NCI-H2171 treated with DMSO at 0.1 percent for 48 hours (cell line): ENCODE measurements at places on chromosomes 3 and 15.
A peak's percentile ranks its signal among the peaks of the same experiment; 100 is the strongest.

- peak; percentile 22 for DNase-seq
These were observed 68.1 kb downstream of the SLC6A1 start for GRCh38 chr3:11060500-11061251.

DNA sequence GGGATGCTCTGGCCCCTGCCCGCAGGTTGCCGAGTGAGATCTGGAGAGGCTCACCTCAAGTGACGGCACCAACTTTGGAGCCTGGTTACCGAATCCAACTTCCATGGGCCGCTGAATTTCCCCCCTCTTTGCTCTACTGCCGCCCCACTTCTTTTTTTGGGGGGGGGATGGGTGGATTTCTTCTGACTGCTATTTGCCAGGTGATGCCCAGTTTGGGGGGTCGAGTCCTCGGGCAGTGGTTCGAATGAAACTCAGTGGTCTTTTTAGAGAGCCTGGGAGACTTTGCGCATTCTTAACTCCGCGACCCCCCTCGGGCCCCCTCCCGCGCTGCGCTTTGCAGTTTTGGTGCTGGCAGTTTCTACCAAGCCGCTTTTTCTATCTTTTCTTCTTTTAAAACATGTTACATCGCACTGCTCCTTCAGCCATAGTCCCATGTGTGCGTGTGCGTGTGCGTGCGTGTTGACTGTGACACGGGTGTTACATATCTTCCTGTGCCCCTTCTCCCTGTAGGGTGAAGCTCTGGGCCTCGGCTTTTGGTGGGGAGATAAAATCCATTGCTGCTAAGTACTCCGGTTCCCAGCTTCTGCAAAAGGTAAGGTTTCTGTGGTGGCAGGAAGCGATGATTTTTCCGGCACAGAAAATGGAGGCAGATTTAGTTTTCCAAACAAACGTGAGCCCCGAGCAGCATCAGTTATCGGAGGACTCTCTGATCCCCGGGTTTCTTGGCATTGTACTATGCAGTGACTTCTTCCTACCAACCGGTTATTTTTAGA, 837 bp downstream of the CACNA2D3 start:
- DNase-seq = no peak

DNA sequence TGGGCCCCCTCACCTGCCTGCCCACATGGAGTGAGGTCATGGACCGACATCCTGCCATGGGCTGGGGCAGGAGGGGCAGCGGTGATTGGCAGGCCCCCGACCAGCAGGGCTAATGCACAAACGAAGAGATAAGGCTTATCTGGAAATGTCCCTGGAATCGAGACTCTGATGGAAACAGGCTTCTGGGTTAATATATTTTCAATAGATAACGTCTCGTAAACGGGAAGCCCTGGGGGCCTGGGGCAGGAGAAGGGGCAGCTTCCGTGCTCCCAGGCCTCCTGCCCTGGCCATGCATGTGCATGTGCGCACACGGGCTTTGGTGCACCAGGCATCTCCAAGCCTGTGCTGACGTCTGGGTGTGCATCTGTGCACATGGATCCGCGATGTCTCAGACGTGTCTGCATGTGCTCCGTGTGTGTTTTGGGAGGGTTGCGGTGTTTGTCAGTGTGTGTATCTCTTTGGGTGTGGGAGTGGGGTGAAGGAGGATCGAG, 55.1 kb downstream of the DNAJB8 start:
- DNase-seq = no peak

GRCh38 chr3:22013641-22014040, 262.6 kb upstream of the ZNF385D start:
- no peak for DNase-seq

DNA sequence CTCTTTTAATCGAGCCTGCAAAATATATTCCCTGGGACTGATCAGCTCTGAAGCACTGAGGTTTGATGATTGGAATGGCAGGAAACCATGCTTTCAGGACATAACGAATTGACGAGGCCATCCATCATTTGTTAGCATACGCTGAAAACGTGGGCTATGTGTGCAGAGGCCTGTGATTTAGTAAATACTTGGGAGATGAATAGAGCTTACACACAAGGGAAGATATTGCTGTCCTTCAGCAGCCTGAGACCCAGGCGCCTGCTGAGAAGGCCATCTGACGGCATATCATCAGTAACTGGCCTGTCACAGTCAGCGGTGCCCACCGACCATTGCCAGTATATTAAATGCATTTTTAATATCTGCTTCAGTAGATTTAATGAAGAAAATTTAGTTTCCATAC, 16.2 kb downstream of the CDIN1 start:
- no peak for DNase-seq

DNA sequence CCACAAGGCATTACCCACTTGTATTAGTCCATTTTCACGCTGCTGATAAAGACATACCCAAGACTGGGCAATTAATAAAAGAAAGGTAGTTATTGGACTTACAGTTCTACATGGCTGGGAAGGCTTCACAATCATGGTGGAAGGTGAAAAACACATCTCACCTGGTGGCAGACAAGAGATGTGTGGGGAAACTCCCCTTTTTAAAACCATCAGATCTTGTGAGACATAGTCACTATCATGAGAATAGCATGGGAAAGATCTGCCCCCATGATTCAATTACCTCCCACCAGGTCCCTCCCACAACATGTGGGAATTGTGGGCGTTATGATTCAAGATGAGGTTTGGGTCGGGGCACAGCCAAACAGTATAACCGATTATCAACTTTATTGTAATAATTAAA, 17.0 kb upstream of the CMC1 start:
- DNase-seq = no peak

DNA sequence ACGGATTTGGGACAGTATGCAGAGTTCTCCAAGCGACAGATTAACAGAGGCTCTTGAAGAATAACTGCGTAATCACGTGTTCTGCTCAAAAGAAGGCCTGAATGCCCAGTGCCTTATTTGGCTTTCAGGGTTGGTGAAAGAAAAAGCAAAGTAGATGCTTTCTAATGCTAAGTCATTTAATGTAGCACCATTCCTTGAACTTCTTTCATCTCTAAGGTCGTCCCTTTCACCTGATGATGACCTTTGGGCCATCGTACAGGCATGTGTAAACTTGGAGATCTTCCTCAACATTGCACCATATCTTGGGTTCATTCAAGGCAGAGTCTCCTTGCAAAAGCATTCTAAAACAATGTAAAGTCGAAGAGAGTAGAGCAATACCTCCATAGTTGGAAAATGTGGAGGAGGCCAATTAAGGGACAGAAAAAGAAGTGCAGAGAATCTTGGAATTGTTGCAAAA, 48.9 kb downstream of the TMEM44 start:
- no peak for DNase-seq

GRCh38 chr15:29452881-29453731, 183.5 kb upstream of the NSMCE3 start:
- no peak for DNase-seq

- peak; percentile 98 for DNase-seq
These were observed 4.0 kb downstream of the CCDC33 start for GRCh38 chr15:74240002-74240568.

DNA sequence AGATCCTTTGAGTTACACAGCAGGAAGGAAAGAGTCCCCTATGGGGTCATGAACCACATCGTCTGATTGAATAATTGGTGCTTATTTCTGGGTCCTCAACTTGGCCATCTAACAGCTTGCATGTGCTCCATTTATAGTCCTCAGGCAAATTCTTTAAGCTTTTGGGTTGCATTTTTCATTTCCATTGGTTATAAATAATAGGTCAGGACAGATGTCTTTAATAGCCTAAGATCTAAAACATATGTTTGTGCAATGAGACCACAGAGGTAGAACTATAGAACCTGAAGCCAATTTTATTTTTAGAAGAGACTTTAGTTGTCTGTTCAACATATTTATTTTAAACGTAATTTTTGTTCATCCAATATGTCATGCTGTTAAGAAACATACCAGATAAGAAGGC, 43.2 kb downstream of the CD200R1L start:
- no peak for DNase-seq
